ENCODE measurements at places on chromosomes 1 and 21. TPM values are rescaled to one million over a fixed set of nuclear protein-coding genes. Genes with fewer than 3 reads are reported as not detected.
A peak's percentile ranks its signal among the peaks of the same experiment; 100 is the strongest.

- no peak overlapping the region for H3K27ac ChIP-seq
- DNase-seq = no peak
- no peaks in the 10 kb centered on the region for H3K27me3 ChIP-seq
- peaks cover 4% of the 10 kb centered on the region for H3K36me3 ChIP-seq
These were observed 121.8 kb downstream of the HFM1 start for GRCh38 chr1:91282695-91283420.

GRCh38 chr1:116568662-116569380 lies 2.0 kb downstream of the CD58 start:
- peak overlapping the region; percentile 90 for H3K4me3 ChIP-seq
- DNase-seq = no peak
- peaks cover 11% of the 10 kb centered on the region for H3K27me3 ChIP-seq
- H3K36me3 ChIP-seq = peaks cover 9% of the 10 kb centered on the region

GRCh38 chr1:24619376-24619775 lies 23.7 kb upstream of the SRRM1 start:
- peaks cover 8% of the 10 kb centered on the region for H3K27me3 ChIP-seq
- H3K4me1 ChIP-seq = peaks cover 10% of the 10 kb centered on the region
- no peaks in the 10 kb centered on the region for H3K36me3 ChIP-seq
- no peak overlapping the region for H3K27ac ChIP-seq

DNA sequence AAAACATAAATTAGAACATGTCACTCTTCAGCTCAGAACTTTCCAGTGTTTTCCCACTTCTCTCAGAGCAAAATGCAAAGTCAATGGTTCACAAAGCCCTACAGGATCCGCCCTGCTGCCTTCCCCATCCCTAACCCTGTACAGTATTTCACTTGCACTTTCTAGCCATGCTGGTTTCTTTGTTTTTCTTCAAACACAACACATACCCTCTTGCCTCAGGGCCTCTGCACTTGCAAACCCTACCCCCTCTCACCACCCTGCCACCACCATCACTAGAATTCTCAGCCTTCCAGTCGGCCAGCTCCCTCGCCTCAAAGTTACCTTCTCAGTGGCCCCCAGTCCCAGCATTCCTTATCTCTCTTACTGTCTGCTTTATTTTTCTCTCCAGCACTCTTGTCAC lies 17.6 kb downstream of the TEX35 start:
- no peaks in the 10 kb centered on the region for H3K27me3 ChIP-seq
- peaks cover 16% of the 10 kb centered on the region for H3K4me1 ChIP-seq
- DNase-seq = no peak
- H3K27ac ChIP-seq = peak overlapping the region; percentile 79
- H3K36me3 ChIP-seq = no peaks in the 10 kb centered on the region

- H3K4me3 ChIP-seq = no peak overlapping the region
- H3K4me1 ChIP-seq = no peaks in the 10 kb centered on the region
- no peak overlapping the region for H3K27ac ChIP-seq
- DNase-seq = no peak
- peaks cover 4% of the 10 kb centered on the region for H3K36me3 ChIP-seq
- H3K27me3 ChIP-seq = no peaks in the 10 kb centered on the region
These were observed 180.3 kb downstream of the DISC1 start for GRCh38 chr1:231806623-231807495.

DNA sequence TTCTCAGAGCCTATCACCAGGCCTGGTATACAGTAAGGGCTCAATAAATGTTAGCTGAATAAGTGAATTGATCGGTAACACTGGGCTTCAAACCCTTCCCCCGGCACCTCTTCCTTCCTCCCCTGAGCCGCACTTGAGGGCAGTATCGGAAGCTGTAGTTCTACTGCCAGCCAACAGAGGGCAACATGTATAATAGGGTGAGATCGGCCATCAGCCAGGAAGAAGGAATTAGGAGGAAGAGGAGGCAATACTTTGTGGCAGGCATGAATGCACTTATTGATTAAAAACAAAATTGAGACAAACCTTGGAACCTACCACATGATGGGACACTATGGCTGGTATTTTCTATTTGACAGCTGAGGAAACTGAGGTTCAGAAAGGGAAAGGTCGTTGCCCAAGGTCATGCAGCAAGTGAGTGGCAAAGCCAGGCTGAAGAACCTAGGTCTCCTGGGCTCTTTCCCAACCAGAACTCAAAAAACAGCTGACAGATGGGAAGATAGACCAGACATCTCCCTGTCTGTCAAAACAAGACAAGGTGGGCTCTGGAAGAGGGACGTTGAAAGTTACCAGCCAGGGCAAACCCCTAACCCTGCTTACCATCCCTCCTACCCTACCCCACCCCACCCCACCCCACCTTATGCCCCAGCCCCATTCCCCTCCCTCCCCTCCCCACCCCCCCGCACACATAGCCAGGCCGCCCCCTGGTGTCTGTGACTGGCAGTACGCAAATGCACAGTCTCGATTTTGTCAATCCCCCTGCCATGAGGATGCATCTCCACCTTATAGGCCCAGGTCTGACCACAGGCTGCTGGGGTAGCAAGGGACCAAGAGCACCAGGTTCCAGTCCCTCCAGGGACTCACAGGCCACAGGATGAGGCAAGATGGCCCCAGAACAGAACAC lies 107.3 kb upstream of the RUNX3 start:
- peaks cover 13% of the 10 kb centered on the region for H3K27me3 ChIP-seq
- no peak overlapping the region for H3K27ac ChIP-seq
- H3K4me1 ChIP-seq = no peaks in the 10 kb centered on the region
- no peak for DNase-seq
- H3K4me3 ChIP-seq = no peak overlapping the region

DNA sequence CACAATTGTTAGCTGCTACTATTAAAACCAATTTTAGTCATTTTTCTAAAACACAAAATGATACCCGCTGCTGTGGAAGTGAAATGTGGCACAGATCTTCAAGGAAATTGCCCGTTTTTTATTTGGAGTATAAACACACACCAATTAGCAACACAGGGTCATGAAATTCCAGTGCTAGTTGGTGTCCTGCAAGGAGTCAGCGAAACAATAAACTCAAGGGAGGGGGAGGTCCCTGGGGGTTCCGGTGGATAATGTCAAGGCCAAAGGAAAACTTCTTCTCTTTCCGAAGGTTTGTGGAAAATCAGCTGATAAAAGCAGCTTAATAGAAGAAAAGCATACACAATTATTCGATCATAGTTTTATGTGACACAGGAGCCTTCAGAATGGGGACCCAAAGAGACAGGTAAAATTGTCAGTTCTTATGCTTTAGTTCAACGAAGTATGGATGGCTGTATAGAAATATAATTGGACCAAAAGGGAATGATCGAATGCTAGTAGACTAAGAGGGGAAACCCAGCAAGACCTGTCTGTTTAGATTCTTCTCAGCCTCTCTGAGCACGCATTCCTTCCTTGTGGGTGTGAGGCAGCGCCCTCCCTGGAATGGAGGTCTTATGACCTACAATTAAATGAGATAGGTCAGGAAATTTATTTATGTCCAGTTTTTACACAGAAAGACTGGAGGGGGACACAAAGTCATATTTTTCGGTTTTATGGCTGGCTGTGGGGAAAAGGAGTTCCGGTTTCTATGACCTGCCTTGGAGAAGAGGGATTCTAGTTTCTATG lies 65.9 kb downstream of the KCNK1 start:
- H3K4me3 ChIP-seq = peak overlapping the region; percentile 50
- no peak for DNase-seq
- peaks cover 13% of the 10 kb centered on the region for H3K36me3 ChIP-seq
- peak overlapping the region; percentile 93 for H3K27ac ChIP-seq
- peaks cover 34% of the 10 kb centered on the region for H3K4me1 ChIP-seq

DNA sequence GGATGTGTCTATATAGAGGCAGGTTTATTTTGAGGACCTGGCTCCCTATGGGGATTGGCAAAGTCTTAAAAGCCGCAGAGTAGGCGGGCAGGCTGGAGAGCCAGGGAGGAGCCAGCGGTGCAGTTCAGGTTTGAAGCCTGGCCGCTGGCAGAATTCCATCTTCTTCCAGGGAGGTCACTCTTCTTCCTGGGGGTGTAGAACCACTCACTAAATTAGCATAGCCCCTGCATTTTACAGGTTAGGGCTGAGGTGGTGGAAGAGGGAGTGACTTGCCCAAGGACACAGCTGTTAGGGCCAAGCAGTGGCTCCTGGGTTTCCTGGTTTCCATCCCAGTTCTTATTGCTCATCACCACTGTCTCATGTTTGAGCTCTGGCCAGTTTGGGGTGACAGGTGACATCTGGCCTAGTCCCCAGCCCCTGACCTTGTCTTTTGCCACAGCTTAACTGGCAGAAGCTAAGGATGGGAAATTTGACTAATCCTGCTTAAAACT lies 1.4 kb downstream of the PINK1 start:
- DNase-seq = no peak
- H3K27ac ChIP-seq = peak overlapping the region; percentile 85
- peaks cover 10% of the 10 kb centered on the region for H3K4me1 ChIP-seq
- no peaks in the 10 kb centered on the region for H3K36me3 ChIP-seq
- no peaks in the 10 kb centered on the region for H3K27me3 ChIP-seq

Gene FMO1
- total RNA-seq = 1.8 TPM

Gene CNIH3
- 4.5 TPM for total RNA-seq

Gene OPRD1
- 1.1 TPM for total RNA-seq

Gene CELA2A
- 0.67 TPM for total RNA-seq

Gene AMPD1
- total RNA-seq = not detected

Measured in type B pancreatic cell (in vitro differentiated cells).